ENCODE measurements at places on chromosomes 7 and 10.

GRCh38 chr10:69407621-69408301 lies 9.0 kb downstream of the TACR2 start:
- DNase-seq = no peak

- DNase-seq = peak; percentile 46
These were observed 27.8 kb downstream of the DENND10 start for GRCh38 chr10:119131512-119132240.

DNA sequence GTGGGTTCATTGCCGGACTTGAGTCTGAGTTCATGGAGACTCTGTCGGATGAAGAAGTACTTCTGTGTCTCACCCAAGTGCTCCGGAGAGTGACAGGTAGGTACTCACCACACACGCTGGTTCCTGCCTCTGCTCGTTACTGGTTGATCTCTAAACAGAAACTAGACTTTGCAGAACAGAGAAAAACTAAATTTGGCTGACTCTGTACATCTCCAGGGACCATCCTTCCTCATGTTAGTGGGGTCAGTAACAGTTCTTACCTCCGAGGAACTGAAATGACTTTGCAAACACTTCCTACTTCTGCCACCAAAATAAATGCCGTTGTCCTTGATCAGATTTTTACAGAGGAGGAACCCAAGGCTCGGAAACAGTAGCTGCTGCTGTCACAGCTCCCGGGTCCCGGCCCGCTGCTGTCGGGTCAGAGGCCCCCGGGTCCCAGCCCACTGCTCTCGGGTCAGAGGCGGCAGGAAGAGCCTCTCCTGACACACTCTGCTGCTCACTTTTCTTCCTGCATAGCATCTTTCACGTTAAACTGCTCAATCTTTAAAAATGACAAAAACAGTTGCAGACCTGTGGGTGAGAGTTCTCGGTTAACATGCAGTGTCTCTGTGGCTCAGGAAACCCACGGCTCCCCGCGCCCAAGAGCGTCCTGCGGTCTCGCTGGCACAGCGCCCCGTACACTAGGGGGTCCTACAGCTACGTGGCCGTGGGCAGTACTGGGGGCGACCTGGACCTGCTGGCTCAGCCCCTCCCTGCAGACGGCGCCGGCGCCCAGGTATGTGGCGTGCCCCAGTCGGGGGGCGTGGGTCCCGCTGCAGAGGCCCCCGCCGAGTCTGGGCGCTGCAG lies 4.8 kb upstream of the MTG1 start:
- no peak for DNase-seq

DNA sequence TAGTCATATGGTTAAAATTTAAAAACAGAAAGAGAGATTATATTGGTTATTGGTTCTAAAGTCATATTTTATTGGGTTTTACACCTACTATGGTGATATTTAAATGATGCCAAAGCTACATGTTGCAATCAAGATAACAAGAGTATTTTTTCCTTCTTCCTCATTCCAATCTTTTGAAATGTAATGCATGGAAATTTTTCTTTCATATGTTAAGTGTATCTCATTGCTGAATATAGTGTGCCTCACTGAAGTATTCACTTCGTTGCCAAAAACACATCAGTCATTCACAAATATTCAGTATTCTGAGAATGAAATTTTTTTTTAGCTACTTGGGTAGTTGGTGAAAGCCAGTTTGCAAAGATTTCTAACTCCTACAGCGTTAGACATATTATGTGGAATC lies 19.5 kb downstream of the HDAC9 start:
- no peak for DNase-seq

DNA sequence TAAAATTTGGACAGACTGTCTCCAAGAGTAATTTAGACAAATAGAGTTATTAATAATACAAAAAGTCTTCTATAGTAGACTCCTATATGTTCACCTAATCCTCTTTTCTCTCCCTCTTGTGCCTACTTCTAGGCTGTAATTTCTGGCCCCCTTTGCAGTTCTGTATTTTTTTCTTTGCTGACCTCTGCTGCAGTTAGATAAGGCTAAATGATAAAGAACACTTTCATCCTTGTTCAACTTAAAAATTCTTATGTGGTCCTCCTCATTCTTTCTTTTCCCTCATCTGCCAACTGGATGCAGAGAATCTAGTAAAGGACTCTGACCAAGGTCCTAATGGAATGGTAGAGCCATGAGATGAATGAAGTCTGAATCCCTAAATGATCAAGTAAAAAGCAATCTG lies 20.1 kb downstream of the GLCCI1 start:
- no peak for DNase-seq

DNA sequence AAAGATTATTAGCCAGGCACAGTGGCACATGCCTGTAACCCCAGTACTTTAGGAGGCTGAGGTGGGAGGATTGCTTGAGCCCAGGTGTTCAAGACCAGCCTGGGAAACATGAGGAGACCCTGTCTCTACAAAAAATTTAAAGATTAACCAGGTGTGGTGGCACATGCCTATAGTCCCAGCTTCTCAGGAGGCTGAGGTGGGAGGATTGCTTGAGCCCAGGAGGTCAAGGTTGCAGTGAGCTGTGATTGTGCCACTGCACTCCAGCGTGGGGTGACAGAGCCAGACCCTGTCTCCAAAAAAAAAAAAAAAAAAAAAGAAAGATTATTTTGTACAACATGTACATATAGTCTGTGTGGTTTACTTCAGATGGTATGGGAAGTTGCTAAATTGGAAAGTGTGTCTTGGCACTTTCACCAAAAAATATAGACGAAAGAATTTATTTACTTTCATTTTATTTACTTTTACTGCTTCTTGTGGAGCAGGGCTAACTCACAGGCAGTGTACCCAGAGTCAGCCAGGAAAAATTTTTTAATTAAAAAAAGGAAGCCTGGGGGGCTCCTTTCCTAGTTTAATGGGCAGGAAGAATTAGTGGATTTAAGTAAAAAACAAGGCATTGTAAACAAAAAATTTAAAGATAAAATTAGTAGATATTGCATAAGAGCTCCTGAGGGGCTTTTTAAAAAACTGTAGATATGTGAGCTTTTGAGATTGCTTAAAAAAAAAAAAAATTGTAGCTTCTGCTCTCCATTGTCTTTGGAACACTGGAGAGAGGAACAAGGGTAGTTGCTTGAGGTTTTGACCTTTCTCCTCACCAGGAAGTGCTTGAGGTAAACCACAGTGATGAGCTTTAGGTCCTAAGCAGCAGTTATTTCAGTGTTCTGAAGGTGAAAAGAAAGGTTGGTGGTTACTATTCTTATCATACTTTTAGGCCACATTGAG lies 44.6 kb upstream of the VDAC2 start:
- DNase-seq = peak; percentile 56

- DNase-seq = no peak
These were observed 158.6 kb upstream of the TCF7L2 start for GRCh38 chr10:112791447-112791846.

GRCh38 chr7:99320371-99320770 lies 5.3 kb upstream of the ARPC1A start:
- DNase-seq = no peak

- DNase-seq = no peak
These were observed 14.0 kb downstream of the NEURL1 start for GRCh38 chr10:103507235-103508191.

DNA sequence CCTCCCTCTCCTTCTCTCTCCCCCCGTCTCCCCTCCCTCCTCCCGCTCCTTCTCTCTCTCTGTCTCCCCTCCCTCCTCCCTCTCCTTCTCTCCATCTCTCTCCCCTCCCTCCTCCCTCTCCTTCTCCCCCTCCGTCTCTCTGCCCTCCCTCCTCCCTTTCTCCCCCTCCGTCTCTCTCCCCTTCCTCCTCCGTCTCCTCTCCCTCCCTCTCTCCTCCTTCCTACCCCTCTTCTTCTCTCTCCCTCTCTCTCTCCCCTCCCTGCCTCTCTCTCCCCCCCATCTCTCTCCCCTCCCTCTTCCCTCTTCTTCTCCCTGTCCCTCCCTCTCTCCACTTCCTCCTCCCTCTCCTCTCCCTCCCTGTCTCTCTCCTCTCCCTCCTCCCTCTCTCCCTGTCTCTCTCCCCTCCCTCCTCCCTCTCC lies 32.2 kb downstream of the AP5Z1 start:
- DNase-seq = no peak

GRCh38 chr10:77630507-77630848 lies 7.1 kb downstream of the KCNMA1 start:
- DNase-seq = no peak

DNA sequence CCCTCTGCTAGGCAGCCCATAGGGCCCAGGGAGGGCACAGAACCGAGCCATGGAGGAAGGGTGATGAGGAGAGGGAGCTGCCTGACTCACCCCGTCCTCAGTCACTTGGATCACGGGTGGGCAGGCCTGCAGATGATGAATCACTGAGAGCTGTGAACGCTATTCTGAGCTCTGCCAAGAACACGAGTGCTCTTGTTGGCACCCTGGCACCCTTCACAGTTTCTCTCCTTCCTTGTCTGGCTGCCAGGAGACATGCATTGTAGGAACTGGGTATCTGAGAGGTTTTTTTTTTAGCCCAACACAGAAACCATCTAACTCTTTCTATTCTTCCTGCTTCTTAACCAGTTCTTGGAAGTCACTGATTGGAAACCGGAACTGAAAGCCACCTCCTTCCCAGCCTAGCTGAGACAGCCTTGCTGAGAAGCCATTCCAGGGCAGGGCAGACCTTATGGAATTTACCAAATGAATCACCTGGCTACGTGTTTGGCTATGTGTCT lies 82.1 kb downstream of the SLC37A3 start:
- DNase-seq = peak; percentile 59

- DNase-seq = no peak
These were observed 195.8 kb upstream of the NPVF start for GRCh38 chr7:25424113-25424512.

GRCh38 chr7:151068069-151068773 lies 8.8 kb downstream of the SLC4A2 start:
- DNase-seq = no peak

- no peak for DNase-seq
These were observed 253.1 kb upstream of the MTPN start for GRCh38 chr7:136230210-136230609.

DNA sequence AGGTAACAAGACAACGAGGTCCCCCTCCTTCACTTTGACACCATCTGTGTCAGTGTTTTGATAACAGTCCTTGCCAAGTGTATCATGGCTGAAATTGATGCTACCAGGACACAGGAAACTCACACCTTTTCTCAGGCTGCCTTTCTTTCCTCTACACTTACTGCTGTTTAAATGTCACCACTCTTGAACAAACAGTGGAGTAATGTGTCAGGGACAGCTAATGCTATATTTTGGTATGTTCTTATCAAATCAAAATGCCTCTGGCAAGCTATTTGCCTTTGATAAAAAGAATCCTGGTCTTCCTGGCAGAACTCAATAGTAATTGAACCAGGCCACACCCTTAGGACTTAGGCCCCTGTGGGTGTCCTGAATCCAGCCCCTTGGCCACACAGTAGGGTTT lies 692.9 kb downstream of the LRMDA start:
- DNase-seq = no peak

GRCh38 chr7:114959931-114960330 lies 38.0 kb downstream of the MDFIC start:
- peak; percentile 72 for DNase-seq

GRCh38 chr10:75995041-75995430 lies 563.6 kb downstream of the LRMDA start:
- DNase-seq = no peak

GRCh38 chr10:27661514-27662286 lies 83.9 kb downstream of the MKX start:
- peak; percentile 16 for DNase-seq

- DNase-seq = no peak
These were observed 282.8 kb downstream of the RPS24 start for GRCh38 chr10:78316451-78316931.

DNA sequence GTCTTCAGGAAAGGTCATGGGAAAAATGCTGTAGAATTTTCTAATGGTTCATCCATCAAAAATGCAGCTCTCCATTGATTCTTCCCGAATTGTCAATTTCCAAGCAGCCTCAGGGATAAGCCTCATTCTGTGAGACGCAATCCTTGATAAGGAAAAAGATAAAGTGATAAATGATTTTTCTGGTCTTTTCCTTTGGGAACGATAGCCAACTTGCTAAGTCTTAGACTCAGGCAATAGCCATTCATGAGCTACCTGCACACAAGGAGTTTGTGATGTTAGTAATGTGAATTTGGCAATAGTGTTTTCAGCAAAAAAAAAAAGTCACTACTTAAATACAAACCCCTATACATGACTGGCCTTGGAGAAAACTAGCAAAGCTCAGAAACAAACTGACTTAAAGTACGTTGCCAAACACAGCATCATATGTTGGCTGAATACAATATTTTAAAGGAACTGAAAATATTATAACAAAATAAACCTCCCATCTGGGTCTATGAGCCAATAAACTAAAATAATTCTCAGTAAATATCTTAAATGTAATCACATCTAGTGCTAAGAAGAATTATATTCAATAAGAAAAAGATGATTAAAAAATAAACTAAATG lies 75.5 kb downstream of the KLF6 start:
- DNase-seq = no peak

DNA sequence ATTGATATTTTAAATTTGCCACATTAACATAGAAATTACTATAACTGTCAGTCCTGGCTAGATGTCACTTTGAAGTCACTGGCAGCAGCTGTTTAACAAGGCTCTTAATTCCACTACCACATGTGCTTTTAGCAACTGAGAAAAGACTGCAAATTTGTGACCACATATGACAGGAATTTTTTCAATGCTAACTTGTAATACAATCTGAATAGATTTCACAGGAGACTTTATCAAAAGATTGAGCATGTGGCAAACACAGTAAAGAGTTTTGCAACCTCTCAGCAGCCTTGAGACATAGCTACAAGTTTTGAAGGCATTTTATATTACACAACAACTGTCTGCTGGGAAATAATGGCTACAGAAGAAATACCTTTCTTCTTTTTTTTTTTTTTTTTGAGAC lies 73.0 kb downstream of the MICU1 start:
- peak; percentile 22 for DNase-seq

- no peak for DNase-seq
These were observed 331.6 kb downstream of the GFRA1 start for GRCh38 chr10:115941361-115941771.

- no peak for DNase-seq
These were observed 8.0 kb downstream of the DPYSL4 start for GRCh38 chr10:132194726-132195125.

DNA sequence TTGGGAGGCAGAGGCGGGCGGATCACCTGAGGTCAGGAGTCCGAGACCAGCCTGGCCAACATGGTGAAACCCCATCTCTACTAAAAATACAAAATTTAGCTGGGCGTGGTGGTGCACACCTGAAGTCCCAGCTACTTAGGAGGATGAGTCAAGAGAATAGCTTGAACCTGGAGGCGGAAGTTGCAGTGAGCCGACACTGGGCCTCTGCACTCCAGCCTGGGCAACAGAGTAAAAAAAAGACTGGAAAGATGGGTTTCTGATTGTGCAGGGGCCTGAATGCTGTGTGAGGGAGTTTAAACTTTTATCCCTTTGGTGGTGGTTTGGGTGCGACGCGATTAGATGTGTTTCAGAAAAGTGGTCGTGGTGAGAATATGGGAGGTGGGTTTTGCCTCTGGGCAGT lies 1.8 kb downstream of the CHST12 start:
- no peak for DNase-seq

Measured in astrocyte of the spinal cord (primary cell).